ENCODE measurements at places on chromosomes 12 and 14. TPM values are rescaled to one million over a fixed set of nuclear protein-coding genes. Genes with fewer than 3 reads are reported as not detected.

DNA sequence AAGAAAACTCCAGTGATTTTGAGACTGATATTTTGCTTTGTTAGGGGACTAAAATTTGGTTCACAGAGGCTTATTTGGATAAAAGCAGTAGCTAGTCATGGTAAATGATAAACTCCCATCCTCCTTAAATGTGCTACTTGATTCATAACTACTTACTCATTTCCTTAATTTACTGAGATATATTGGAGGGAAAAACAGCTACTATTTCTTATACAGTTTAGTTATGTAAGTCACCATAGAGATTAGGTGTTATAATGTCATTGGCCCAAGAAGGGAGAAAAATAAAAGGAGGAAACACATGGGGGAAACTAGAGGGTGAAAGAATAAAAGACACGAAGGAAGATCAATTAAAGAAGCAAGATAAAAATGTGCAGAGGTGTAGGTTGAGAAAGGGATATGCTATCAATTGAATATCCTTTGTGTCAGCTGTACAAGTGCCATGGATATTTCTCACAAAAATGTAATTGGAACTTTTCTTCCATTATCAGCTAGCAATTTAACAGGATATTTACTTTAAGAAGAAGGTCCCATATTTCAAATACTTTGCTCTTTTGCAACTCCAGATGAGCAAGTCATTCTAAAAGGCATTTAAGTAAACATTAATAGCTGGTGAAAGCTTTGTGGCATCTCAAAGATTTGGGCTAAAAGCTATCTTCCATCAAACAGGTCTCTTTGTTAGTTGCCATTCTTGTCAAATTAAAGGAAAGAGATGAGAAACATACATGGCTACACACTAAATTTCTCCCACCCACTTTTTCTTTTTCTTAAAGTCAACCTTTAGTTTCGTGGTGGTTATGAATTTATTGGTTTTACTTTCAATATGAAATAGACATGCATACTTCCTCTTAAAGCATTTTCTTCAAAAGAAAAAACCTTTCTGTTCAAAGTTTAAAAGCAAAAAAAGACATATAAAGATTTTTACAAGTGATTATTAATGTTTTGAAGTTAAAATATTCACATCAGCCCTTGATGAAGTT is 439.5 kb downstream of the CCER1 start:
- H3K27me3 ChIP-seq = no peaks in the 10 kb centered on the region
- H3K27ac ChIP-seq = peak overlapping the region; percentile 44
- no peaks in the 10 kb centered on the region for H3K36me3 ChIP-seq
- H3K4me3 ChIP-seq = peak overlapping the region; percentile 6
- peaks cover 9% of the 10 kb centered on the region for H3K4me1 ChIP-seq

DNA sequence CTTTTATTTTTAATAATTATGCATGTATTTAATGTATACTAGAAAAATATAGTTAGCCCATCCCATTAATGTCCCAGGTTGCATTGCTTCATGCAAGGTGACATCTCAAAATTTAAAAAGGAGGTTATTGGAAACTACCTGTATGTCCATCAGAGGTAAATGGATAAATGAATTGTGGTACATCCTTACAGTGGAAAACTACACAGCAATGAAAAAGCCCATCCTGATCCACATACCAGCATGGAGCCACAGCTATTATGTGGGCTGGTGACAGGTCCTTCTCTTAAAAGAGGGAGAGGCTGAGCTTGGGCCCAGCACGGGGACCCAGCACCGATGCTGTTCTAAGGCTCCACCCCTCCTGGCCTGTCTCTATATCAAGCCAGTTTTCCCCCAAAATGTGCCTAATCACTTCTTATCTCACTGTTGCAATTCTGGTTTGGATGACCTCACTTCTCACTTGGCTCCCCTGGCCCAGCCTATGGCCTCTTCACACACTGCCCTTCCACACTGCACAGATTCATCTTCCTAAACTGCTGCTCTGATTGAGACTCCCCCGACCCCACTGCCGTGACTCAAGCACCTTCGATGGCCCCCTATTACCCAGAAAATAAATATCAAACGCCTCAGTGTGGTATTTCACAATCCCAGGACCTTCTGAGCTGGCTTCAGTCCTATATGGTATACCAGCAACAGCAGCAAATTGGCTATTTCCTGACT is 97.1 kb upstream of the NCOR2 start:
- no peaks in the 10 kb centered on the region for H3K36me3 ChIP-seq
- H3K4me3 ChIP-seq = no peak overlapping the region
- H3K27me3 ChIP-seq = peaks cover 9% of the 10 kb centered on the region
- no peak for DNase-seq
- no peaks in the 10 kb centered on the region for H3K4me1 ChIP-seq
- no peak overlapping the region for H3K27ac ChIP-seq

DNA sequence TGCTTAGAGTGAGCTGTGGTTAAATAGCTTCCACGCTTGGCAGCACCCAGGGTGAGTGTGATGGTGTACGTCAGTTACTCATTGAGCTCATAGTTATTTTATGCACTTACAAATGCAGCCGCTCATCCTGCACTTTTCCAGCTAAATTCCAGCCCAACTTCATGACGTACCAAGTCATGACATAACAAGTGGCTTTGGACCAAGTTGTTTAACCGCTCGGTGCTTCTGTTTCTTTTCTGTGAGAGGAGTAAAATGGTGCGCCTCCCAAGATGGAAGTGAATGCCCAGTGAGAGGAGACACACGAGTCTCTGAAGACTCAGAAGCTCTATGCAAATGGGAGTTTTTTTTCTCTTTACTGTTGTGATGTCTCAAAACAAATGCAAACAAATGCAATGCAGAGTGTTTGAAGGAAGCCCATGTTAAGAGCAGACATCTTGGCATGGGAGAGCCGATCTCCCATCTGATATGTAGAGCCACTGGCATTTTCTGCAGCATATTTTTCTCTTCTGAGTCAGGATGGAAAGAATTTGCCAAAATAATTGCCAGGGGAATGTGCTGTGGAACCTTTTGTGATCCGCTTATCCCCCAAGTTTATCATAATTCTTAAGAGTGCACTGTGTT is 72.2 kb downstream of the FBXW8 start:
- H3K4me1 ChIP-seq = peaks cover 8% of the 10 kb centered on the region
- H3K27ac ChIP-seq = no peak overlapping the region

DNA sequence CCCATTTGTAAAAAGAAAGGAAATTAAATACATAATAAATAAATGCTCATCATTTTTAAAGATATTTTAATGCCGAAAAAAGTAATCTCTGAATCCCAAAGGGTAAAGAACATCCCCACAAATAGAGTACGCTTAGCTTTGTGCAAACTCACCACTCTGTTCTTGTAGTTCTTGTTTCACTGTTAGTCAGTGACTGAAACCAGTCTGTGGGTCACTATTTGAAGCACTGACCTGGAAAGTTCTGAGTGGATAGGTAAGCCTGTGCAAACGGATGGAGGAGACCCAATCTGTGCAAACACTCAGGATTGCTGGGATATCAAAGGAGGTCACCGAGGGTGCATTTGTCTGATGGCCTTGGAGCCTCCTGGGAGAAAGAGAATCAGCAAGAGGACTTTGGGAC is 68.1 kb upstream of the TSPAN11 start:
- peaks cover 1% of the 10 kb centered on the region for H3K27me3 ChIP-seq
- H3K4me1 ChIP-seq = no peaks in the 10 kb centered on the region
- H3K36me3 ChIP-seq = no peaks in the 10 kb centered on the region
- DNase-seq = no peak

- H3K36me3 ChIP-seq = no peaks in the 10 kb centered on the region
- no peak overlapping the region for H3K27ac ChIP-seq
Observed at GRCh38 chr12:118980407-118981014, 830 bp upstream of the SRRM4 start.

GRCh38 chr14:73761618-73762355 is 47.6 kb upstream of the PNMA1 start:
- peak overlapping the region; percentile 87 for H3K27ac ChIP-seq
- H3K4me3 ChIP-seq = peak overlapping the region; percentile 46
- no peaks in the 10 kb centered on the region for H3K27me3 ChIP-seq

CNTN1 gene
- not detected for total RNA-seq

EXOC3L4 gene
- not detected for total RNA-seq

LYZ gene
- not detected for total RNA-seq

PMCH gene
- total RNA-seq = not detected

TC2N gene
- 119 TPM for total RNA-seq

PRKD1 gene
- total RNA-seq = not detected
